Astrocyte of the hippocampus (primary cell): ENCODE measurements at places on chromosomes 12 and 14.
A peak's percentile ranks its signal among the peaks of the same experiment; 100 is the strongest.

DNA sequence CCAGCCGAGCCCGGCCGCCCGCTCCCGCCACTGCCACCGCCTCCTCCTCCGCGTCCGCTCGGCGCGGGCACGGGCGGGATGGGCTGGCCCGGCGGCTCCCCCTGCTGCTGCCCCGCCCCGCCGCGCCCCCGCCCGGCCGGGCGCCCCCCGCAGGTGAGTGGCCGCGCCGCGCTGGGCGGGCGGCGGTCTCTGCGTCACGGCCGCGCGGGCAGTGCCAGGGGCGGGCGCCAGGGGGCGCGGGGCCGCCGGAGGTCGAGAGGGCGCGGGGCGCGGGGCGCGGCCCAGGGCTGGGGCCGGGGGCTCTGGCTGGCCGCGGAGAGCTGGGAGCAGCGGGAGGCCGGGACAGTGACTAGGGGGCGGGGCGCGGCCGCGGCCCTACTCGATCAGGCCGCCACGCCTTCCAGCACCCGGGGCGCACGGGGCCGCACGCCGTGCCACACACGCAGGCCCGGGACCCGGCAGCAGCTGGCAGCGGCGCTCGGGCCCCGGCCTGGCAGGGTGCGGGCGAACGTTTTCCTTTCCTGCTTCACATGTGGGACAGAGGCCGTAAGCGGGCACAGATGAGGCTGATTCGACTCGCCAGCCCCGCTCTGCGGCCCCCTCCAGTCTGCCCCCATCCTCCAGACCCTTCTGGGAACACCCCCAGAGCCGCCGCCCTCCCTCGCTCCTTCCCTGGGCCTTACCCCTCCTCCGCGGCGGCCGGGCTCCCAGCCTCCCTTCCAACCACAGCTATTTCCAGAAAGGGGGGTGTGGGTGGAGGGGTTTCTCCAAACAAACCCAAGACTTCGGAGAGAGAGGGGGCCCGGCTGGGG is 2.4 kb upstream of the TNS2 start:
- peak; percentile 96 for DNase-seq

- DNase-seq: peak; percentile 84
These were observed 55.3 kb downstream of the VCPKMT start for GRCh38 chr14:50060871-50061663.

DNA sequence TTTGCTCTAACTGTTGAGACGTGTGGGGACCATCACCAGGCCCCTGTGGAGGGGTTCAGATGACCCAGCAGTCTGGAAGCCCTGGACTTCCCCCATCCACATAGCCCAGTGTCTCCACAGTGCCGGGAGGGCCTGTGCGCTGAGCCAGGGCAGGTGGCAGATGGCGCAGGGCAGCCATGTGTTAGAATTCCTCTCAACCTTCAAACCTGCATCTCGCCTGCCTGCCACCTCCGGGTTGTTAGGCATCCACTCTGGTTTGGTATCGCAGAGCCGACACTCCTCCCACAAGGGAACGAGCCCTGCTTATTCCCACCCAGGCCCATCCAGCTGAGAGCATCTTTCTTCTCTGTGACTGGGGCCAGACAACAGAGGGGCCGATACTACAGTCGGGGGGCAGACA is 84.5 kb downstream of the ADGRD1 start:
- DNase-seq: no peak

GRCh38 chr12:125652681-125653080 is 587.4 kb downstream of the AACS start:
- DNase-seq: no peak

- no peak for DNase-seq
These were observed 40.9 kb upstream of the PLEKHA5 start for GRCh38 chr12:19088606-19089005.

DNA sequence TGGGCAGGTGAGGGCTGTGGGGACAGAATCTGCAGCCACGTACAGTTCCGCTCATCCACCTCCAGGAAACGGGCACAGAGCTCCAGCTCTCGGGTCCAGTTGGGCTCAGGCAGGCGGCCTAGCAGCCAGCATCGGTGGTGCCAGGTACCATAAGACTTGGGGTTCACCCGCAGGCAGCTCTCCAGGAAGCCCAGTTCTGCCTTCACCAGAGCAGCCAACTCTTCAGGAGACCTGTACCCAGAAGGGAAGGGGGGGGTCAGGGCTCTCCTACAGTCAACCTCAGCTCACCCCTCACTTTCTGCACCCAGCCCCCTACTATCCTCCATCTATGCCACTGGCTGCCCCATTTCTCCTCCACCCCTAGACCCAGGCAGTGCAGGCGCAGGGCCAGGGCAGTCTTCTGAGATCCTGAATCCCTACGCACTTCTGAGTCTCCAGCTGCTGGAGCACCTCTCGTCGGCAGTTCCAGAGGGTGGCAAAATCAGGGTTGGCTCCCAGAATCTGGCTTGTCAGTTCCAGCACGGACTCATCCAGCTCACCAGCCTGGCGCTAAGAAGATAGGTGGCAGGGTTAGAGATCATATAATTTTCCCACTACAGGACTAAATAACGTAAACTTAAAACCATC is 1.4 kb downstream of the RABGGTA start:
- no peak for DNase-seq

GRCh38 chr14:41521891-41522290 is 84.8 kb upstream of the LRFN5 start:
- no peak for DNase-seq

DNA sequence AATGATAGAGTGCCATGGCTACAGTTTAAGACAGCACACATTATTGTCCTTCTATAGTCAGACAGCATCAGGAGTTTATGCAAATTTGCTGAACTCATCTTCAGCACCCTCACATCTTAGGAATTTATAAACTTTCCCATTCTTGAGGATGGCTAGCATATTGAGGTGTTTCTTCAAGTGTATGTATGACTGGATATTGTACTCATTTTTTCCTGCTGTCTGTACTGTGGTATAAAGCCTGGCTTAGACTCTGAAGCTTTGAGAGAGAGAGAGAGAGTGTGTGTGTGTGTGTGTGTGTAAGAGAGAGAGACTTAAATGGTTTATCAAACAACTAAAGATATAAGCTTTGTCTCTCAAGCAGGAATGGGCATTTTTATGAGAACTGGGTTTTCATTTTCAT is 161.6 kb downstream of the PIK3C2G start:
- no peak for DNase-seq

GRCh38 chr14:31307618-31308017 is 100.0 kb upstream of the HECTD1 start:
- no peak for DNase-seq

- DNase-seq: peak; percentile 37
These were observed 65.1 kb downstream of the FBXW8 start for GRCh38 chr12:116975779-116976393.

GRCh38 chr12:89494411-89495231 is 30.0 kb downstream of the GALNT4 start:
- no peak for DNase-seq

- DNase-seq: peak; percentile 42
These were observed 624 bp upstream of the PLEKHD1 start for GRCh38 chr14:69483765-69484443.

- DNase-seq: no peak
These were observed 4.8 kb downstream of the KITLG start for GRCh38 chr12:88575361-88575970.

GRCh38 chr12:2794736-2795289 is at the start of gene FKBP4:
Gene FKBP4 (plus strand): TSS chr12:2794970. CDS start chr12:2795140, 170 bp downstream.
- DNase-seq: peak; percentile 94

DNA sequence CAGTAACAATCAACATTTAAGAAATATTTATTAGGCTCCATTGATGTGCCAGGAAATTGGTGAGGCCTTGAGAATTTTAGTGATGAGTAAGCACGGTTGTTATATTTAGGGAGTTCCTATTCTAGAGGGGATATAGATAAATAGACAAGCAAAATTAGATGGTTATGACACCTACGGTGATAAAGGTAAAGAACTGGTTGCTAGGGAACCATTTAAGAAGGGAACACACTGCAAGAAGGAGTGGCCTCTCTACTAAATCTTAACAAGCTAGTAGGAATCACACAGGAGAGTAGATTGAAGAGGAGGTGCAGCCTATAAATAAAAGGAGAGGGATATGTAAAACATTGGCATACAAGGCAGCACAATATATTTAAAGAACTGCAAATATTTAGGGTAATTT is 155.2 kb downstream of the LRIG3 start:
- no peak for DNase-seq

DNA sequence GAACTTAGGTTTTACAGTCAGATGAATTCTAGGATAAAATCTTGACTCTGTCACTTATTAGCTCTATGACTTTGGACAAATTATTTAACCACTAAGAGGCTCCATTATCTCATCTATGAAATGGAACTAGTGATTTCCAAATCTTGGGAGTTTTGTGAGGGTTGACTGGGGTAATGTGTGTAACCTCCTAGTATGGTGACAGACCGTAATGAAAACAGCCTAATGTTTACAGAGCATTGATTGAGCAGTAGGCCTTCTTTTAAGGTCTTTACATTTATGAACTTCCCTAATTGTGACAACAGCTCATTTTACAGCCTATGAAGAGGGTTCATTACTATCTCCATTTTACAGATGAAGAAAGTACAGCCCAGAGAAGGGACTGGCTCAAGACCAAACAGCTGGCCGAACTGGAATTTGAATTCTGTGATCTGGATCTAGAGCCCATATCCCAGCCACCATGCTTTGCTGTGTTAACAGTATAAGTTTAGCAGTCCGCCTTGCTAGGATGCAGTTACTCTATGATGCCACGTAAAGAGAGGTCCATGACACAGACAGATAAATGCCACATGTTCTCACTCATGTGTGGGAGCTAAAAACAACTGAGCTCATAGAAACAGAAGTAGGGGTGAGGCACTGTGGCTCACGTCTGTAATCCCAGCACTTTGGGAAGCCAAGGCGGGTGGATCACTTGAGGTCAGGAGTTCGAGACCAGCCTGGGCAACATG is 9.1 kb upstream of the FBXL14 start:
- DNase-seq: no peak

DNA sequence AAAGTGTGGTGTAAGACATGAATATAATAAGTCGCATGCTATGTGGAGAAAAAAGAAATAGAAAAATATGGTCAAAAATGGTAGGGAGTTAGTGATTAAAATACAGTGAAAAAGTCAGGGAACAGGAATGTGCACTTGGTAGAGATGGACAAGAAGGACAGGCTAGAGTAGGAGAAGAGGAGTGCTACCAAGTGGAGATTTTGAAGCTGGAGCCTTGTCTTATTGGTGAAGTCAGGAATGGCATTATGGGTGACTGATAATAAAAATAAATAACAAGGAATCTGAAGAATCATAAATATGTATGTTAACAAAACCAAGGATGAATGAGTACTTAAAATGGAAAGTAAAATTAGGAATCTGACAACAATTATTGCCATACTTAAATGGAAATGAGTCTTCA is 204.8 kb downstream of the PRKD1 start:
- no peak for DNase-seq

- no peak for DNase-seq
These were observed 113.2 kb upstream of the PPFIA2 start for GRCh38 chr12:81872400-81872799.

DNA sequence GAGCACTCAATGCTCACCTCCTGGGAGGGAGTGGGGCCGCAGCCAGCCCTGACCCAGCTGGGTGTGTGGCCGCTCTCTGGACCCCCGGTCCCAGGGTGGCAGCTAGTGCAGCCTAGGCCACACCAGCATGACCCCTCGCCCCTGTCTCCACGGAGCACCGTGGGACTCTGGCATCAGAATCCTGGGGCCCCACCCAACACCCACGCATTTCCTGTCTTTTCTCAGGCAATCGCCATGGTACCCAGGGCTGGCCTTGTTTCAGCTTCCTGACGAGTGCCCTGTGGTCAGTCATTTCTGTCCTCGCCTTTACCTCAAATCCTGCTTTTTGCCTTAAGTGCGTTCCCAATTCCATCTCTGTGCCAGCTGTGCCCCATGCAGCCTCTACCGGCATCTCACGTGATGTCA is 15.9 kb downstream of the PACS2 start:
- DNase-seq: peak; percentile 37

- peak; percentile 50 for DNase-seq
These were observed 47.2 kb downstream of the RFX4 start for GRCh38 chr12:106629797-106630659.

DNA sequence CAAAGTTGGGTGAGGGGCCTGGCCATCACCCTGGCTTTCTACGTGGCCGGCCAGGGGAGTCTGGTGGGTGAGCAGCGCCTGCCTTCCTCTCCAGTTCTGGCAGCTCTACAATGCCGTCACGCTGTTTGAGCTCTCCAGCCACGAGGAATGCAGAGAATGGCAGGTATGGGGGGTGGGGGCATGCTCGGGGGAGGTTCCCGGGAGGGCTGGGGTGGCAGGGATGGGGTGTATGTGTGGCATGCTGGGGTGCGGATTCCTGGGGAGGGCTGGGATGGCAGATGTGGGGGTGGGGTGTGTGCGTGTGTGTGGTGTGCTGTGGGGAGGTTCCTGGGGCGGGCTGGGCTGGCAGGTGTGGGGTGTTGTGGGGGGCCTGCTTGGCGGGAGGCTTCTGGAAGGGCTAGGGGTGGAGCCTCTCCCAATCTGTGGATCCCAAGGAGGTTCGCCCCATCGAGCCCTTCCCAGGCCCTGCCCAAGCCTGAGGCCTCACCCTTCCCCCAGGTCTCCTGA is 18.5 kb downstream of the RHOF start:
- DNase-seq: peak; percentile 80

DNA sequence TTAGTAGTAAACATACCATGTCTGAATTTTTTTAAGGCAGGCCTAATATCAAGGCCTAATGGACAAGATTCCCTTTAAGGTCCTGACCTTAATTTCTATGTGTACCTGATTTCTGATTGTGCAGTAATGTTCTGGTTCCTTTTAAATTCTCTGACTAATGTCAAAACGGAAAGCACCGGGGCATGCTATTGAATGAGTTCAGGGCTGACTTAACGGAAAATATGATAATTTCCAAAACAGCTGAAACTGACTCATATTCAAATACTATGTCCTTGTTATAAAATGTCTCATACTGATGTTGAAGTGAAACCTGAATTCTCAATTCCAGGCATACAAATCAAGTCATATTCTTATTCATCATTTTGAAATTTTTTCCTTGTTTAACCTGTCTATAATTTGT is 6.7 kb downstream of the TAS2R43 start:
- DNase-seq: no peak

DNA sequence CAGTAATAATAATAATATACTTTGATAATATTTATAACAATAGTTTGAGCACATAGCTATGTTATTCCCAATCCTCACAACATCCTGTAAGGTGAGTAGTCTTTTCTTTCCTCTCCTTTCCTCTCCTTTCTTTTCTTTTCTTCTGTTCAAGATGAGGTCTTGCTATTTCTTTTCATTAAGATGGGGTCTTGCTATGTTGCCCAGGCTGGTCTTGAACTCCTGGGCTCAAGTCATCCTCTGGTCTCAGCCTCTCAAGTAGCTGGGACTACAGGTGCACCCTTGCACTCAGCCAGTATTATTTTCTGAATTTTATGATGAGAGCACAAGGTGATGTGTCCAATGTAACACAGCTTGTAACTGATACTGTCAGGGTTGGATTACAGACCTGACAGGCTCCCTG is 134.6 kb downstream of the OTOGL start:
- no peak for DNase-seq
